ENCODE measurements at places on chromosomes 3 and 15.

DNA sequence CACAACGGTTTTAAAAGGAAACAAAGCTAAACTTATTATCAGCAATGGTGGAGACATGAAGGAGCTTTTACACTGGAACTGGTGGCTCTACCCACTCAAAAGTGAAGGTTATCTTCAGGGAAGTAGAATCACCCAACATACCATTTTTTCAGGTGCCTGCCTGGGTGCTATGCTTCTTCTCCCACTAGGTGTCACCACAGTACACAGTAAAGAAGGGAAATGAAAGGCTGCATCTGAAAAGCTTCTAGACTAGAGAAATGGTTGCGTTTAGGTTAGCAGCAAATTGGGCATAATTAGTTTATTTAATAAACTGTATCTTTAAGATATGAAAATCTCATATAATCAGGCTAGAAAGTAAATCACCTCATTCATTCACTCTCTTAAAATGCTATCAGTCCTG, 47.0 kb upstream of the SELENOK start:
- DNase-seq, result peak; percentile 48

DNA sequence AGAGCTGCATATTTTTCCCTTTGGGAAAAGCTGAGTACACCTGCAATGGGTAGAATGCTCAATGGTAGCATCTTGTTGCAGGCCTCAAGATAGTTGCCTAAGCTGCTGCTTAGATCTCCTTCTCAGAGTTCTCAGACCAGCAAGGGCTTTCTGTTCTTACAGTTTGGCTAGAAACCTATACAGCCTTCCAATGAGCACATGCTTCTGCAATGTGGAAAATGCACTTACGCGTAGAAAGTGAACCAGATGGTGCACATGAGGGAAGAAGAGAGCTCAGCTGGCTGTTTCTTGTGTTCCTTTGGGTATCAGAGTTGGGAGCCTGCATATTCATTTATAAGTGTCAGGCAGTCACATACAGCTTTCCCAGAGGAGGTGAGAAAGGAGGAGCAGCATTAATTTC, 136.4 kb downstream of the B3GALNT1 start:
- DNase-seq, result peak; percentile 3

DNA sequence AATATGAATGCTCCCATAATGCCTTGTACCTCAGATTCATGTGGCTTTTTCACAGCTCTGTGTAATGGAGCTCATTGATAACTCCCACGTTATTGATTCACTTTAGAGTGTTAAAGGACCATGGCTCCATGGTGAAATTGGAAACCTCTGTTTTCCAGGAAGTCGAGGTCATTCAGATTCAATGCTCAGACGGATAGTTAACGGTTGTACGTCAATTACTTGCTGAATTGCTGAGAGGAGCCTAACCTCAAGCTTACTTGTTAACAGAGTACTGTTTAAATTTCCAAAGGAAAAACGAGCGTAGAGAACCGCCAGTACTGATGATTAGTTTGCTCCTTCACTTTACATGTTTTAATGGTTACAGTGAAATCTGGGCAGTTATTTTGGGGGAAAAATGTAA, 11.1 kb downstream of the ABHD17C start:
- no peak for DNase-seq

GRCh38 chr3:79954756-79955155, 187.0 kb upstream of the ROBO1 start:
- DNase-seq, result no peak

DNA sequence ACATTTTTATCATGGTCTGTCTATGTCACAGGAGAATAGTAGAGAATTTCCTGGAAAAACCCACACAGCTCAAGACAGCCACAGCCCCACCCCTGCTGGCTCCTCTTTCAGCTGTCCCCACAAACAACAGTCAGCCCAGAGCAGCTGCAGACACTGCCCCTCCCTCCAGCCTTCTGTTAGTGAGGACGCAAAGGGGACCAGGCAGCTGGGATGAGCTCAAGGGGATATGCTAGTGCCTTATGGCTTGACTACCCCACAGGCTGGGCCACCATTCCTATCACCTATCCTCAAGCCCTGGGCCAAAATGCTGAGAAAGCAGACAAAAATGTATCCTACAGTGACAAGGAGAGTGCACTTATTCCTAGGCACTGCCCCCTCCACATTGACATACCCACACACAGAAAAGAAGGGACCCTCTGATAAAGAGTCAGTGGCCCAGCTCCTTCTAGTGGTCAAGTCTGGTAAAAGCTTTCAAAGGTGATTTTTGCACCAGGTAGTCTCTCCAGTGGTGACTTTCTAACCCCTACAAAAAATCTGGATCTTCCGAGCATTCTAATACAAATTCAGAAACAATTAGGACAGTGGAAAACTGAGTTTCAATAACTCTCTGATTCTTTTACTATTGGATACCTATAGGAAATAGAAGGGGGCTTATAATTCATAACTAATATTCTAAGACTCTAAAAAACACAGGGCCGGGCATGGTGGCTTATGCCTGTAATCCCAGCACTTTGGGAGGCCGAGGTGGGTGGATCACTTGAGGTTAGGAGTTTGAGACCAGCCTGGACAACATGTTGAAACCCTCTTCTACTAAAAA, 3.0 kb upstream of the MAP1A start:
- peak; percentile 64 for DNase-seq

DNA sequence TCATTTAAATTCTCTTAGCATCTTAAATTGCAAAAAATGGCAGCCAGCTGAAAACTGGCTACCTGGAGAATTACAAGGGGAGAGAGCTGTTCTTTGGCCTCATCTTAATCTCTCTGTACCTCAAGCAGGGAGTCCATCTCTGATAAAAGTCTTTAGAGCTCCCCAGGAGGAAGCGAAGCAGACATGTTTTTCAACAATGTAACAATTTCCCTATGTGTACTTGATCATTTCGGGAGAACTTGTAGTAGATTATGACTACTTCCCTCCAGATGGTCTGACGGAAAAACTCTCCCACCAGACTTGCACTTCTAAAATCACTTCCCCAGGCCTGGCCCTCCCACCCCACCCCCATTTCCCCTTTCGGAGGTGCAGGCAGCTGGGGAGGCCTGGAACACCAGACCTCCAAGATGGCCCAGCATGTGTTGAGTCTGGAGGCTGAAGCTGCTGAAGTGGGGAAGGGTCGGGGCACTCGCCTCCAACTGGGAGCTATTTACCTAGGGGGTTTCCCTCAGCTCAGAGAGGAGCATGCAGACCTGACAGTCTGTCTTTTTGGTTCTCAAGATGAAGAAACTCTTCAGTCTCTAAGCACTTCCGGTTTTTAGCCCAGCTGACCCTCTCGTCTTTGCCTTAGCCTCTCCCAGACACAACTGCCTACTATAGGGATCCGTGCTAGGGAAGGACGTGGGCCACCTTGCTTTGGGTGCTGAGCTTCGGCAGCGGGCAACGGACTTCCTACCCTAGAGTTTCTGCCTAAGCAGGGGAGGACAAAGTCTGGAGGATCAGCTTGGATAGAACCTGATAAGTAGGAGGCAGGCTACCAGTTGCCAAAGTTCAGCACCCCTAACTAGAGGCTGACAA, 164.0 kb upstream of the TBL1XR1 start:
- no peak for DNase-seq

DNA sequence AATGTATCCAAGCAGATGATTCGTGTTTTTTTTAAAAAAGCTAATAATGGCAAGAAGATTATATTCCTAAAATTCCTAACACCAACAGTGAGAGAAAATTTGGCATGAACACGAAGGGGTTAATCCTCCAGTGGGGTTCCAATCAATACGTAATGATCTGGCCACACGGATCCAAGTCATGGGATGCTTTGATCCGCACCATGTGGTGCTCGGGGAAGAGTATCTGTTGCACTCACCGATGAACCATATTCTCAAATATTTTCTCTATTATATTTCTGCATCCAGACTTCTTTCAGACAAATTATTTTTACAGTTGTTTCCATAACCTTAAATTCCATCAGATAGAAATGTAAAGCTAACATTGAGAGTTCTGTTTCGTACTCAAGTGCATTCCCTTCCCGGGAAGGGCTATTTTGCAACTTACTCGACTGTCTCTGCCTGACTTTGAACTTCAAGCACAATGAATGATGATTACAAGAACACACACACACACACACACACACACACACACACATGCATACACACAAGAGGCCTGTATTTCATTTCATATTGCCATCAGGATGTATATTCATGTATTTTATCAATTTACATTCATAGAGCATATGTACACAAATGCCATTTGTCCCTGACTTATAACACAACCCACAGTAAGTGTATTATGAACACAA, 567.2 kb downstream of the FOXP1 start:
- peak; percentile 41 for DNase-seq

GRCh38 chr3:2741516-2741915, 368.7 kb downstream of the IL5RA start:
- DNase-seq, result no peak

GRCh38 chr3:159629329-159630084, 359.1 kb upstream of the IL12A start:
- no peak for DNase-seq

DNA sequence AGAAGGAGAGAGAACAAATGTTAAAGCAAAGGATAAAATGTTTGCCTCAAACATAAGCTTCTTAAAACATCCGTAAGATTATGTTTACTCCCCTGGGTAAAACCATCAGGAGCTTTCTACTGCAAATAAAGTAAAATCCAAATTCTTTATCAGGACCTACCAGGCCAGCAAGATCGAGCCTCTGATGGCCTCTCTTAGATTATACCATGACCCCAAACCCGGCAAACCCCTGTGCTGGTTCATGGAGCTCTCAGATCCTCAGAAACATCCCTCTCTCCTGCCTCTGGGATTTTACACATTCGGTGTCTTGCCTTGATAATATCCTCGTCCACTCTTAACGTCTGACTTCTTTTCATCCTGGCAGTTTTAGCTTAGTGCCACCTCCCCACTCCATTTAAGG, 7.5 kb upstream of the TARS3 start:
- no peak for DNase-seq

GRCh38 chr3:129793319-129793718, 100.2 kb downstream of the TMCC1 start:
- DNase-seq, result no peak

DNA sequence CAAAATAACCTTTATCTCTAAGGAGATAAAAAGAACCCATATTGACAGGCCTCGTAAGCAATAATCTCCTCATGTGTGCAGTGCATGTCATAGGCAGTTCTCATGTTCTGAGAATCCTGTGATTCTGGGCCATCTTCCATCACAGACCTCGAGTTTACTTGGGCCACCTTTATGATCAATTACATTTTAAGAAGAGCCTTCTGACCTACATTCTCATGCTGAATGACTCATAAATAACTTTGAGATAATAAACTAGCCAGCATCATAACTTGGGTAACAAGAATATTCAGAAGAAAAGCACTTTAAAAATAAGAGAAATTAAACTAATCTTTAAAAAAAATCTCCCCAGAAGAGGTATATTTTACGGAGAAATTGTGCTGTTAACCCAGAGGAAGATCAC, 310.7 kb upstream of the ZNF717 start:
- no peak for DNase-seq

- DNase-seq, result no peak
These were observed 305.0 kb downstream of the SHQ1 start for GRCh38 chr3:72543246-72543645.

GRCh38 chr3:115418583-115418982, 204.7 kb upstream of the GAP43 start:
- DNase-seq, result no peak

DNA sequence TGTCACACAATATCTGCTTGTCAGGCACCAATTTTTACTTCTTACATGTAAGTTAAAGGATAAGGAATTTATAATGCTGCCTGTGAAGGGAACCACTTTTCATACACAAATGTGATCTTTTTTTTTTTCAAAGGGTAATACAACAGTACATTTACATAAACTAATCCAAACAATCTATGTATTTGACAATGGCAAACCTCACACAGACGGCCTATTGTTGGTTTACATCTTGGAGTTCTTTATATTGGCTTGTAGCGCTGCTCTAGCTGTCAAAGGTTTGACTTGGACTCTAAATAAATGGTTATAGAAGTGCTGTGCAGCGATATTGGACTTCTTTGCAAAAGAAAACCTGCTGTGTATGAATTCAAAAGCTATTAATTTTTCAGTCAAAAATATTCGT, 598.0 kb downstream of the FOXP1 start:
- no peak for DNase-seq

DNA sequence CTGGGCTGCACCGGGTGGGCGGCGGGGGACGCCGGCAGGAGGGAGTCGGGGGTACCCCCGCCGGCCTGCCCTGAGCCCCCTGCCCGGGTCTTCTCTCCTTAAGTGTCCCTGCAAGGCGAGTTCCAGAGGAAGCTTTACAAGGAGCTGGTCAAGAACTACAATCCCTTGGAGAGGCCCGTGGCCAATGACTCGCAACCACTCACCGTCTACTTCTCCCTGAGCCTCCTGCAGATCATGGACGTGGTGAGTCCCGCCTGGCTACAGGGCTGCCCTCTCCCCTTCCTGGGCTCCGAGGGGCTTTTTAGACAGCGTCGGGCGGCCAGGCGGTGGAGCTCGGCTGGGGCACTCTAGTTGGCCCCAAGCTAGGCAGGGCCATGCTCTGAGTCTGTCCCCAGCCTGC, 480 bp downstream of the CHRNA7 start:
- DNase-seq, result no peak

GRCh38 chr3:78140866-78141265, 1101.0 kb downstream of the ROBO2 start:
- no peak for DNase-seq

GRCh38 chr3:151430821-151431484, 29.9 kb downstream of the IGSF10 start:
- DNase-seq, result no peak
